Body of pancreas (tissue), 4 donors: ENCODE measurements at places on chromosomes 3 and 15. TPM values are rescaled to one million over a fixed set of nuclear protein-coding genes. Genes with fewer than 3 reads are reported as not detected.

The RTP1 gene
- not detected for total RNA-seq

The TRH gene
- total RNA-seq = not detected

The CCRL2 gene
- not detected for total RNA-seq

The SORD gene
- 9.3 TPM for total RNA-seq

The RAB6B gene
- 3.0 TPM for total RNA-seq

The NSMCE3 gene
- 6.2 TPM for total RNA-seq

The PLA2G4F gene
- 2.0 TPM for total RNA-seq

The MCF2L2 gene
- 0.26 TPM for total RNA-seq

The GOLGA6B gene
- total RNA-seq = not detected

The CPLX3 gene
- total RNA-seq = not detected

The EPHB3 gene
- 10.1 TPM for total RNA-seq

GRCh38 chr15:74019734-74020133 lies 25.2 kb downstream of the PML start:
- no peak for DNase-seq

- DNase-seq = no peak
Measured at GRCh38 chr3:30476368-30477084, 129.9 kb upstream of the TGFBR2 start.

- no peak for DNase-seq
Measured at GRCh38 chr15:66231394-66232266, 21.9 kb downstream of the MEGF11 start.

DNA sequence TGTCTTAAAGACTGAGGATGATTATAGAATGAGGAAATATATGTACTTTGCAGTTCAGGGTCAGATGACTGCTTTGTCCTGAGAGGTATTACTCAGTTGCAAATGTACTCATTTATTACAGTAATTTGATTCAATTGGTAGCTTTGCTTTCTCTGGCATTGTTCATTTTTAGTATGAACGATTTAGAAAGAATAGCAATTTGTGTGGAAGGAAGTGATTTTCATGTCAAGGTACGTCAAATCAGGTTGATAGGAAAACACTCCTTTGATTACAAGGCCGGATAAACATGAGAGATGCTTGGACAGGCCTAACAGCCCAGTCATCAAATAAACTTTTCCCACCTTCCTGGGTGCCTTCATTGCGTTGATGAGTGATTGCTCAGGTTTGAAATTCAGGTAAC lies 53.8 kb downstream of the UNC13C start:
- DNase-seq = no peak

- no peak for DNase-seq
Measured at GRCh38 chr15:87620393-87620792, 636.1 kb downstream of the NTRK3 start.

- DNase-seq = no peak
Measured at GRCh38 chr3:175851541-175851940, 992.4 kb downstream of the NAALADL2 start.

- DNase-seq = no peak
Measured at GRCh38 chr15:50108461-50108860, 10.6 kb downstream of the ATP8B4 start.

DNA sequence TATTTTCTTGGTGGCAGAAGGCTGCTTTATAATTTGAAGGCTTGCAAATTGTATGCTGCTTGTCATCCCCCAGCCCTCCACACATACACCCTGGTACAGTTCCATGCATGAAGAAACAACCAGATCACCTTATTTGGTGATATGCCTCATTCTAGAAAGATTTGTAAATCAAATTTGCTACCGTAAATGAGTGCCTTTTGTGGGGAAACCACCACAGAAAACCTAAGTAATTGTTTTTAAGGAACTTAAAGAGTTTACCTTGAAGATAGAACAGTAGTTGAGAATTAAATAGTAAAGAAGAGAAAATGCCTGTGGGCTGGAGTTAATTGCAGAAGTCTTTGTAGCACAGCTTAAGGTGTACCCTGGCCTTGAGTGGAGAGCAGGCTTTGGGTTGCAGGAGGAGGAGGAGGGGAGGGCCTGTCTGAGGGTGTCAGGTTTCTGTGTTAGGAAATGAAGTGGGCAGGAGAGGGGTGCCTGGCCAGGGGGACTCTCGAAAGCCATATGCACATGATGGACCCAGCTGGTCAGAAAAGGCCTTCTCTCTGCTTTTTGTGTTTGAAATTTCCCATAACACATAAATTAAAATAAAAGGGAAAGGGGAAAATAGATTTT lies 6.9 kb downstream of the NIPA2 start:
- DNase-seq = peak; percentile 32

- no peak for DNase-seq
Measured at GRCh38 chr3:46413951-46414350, 6.9 kb downstream of the CCRL2 start.

DNA sequence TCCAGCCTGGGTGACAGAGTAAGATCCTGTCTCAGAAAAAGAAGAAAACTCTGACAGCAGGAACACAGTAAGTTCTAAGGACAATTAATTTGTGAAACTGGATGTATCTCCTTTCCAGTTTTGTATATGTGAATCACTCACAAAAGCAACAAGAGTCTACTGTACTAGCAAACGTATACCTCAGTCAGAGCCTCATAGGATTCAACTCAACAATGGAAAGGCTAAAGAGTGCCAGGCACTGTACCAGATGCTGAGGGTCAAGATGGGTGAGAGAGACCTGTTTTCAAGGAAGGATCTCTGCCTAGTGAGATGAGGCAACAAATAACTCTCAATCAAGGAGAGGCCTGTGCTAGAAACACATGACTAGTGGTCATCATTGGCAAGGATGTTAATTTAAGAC lies 14.9 kb downstream of the TBL1XR1 start:
- DNase-seq = no peak

DNA sequence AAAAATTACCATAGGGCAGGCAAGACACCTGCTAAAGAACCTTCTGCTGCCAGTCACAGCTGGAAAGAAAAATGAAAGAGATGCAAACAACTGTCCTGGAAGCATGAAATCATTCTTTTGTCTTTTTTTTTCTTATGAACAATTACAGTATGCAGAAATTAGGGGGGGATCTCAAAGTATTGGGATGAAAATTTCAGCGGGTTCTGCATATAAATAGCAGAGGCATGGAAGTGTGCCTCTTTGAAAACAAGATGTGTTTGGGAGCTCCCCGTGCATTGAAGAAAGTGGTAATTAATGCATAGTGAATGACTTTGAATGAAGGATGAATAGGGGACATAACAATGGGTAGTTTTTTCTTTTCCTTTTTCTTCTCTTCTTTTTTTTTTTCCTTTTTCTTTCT lies 431.2 kb downstream of the SOX2 start:
- DNase-seq = no peak

GRCh38 chr15:79370716-79371115 lies 59.8 kb downstream of the TMED3 start:
- DNase-seq = no peak

DNA sequence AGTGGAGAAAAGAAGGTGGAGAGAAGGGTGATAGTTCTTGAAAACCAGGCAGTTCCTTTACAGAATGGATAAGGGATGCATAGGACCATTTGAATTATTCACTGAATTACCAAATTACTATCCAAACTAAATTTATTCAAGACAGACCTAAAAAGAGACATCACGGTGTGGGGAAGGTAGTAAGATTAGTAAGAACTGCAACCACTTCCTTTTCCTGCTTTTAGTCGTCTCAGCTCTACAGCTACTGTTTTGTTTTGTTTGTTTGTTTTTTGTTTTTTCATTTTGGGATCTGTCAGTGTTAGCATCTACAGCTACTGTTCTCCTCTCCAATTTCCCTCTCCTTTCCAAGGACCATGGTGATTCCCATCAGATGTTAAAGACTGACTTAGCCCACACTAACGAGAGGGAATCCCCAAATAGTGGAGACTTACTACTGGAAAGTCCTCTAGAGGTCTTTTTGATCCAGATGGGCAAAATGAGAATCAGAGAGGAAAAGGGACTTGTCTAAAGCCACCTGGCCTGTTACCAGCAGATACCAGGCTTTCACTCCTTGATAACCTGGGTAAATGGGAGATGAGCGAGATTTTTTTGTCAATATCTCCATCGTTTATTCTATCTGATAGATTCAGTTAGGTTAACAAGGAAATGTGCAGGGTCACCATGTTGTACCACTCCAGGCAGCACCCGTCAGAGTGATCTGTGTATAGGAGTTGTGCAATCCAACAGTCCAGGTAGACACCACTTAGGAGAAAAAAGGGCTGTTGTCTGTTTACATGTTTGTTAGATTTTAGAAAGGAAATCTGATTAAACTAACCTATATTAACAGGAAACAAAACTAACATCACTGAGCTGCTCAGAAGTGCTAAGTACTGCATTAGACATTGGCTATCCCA lies 6.0 kb downstream of the HCLS1 start:
- DNase-seq = no peak

GRCh38 chr15:39511916-39512260 lies 69.0 kb upstream of the THBS1 start:
- no peak for DNase-seq

DNA sequence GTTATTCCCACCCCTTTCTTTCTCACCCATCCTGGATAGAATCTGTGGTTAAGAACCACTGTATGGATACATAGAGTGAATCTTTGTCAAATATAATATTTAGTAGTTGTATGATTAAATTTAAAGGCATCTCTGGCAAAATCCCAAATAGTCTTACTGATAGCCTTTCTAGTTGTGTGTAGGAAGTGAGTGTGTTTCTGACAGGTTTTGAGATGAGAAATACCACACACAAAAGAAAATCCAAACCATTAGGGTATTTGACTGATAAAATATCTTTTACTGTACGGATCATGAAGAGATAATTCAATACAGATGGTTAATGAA lies 44.7 kb upstream of the PLCL2 start:
- DNase-seq = no peak

GRCh38 chr3:169152319-169152718 lies 511.2 kb downstream of the MECOM start:
- no peak for DNase-seq

DNA sequence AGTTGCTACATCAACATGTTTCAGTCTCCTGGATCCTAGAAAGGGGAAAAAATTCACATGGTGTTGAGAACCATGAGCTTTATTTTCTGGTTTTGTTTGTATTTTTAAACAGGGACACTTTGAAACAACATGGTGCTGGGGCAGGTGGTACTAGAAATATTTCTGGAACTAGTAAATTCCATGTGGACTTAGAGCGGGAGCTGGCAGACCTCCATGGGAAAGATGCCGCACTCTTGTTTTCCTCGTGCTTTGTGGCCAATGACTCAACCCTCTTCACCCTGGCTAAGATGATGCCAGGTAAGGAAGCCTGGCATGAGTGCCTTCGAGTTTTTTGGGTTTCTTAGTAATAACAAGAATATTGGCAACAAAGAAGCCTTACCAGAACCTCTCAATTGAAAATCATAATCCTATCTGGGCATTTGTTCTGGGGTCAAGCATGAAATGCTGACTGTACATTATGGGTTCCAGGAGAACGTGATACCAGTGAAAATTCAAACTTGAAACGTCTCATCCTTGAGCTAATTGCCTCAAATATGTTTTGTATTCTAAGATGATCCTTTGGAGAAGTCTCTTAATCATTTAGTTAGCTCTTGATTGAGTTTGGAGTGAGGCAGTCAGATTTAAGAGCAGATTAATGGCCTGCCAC lies 7.9 kb downstream of the ALAS1 start:
- DNase-seq = no peak

- DNase-seq = no peak
Measured at GRCh38 chr3:114439284-114439683, 145.5 kb downstream of the TIGIT start.

- DNase-seq = no peak
Measured at GRCh38 chr3:149815321-149815720, 2.3 kb downstream of the RNF13 start.

DNA sequence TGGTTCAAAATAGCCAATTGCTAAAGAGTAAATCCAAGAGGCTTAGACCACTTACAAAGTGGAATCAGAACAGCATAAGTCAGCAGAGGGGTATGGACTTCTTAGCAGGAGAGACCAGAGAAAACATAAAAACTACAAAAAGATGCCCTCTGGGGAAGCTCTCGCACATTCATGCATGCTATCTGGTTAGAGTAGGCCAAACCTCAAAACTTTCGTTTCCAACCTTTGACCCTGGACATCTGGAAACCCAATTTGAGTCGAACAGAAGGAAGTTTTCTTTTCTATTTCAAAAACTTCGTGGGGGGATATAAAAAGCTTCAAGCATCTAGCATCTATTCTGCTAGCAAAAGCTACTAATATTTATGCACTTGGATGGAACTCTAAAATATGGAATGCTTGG lies 523.9 kb upstream of the AGTR1 start:
- DNase-seq = no peak

DNA sequence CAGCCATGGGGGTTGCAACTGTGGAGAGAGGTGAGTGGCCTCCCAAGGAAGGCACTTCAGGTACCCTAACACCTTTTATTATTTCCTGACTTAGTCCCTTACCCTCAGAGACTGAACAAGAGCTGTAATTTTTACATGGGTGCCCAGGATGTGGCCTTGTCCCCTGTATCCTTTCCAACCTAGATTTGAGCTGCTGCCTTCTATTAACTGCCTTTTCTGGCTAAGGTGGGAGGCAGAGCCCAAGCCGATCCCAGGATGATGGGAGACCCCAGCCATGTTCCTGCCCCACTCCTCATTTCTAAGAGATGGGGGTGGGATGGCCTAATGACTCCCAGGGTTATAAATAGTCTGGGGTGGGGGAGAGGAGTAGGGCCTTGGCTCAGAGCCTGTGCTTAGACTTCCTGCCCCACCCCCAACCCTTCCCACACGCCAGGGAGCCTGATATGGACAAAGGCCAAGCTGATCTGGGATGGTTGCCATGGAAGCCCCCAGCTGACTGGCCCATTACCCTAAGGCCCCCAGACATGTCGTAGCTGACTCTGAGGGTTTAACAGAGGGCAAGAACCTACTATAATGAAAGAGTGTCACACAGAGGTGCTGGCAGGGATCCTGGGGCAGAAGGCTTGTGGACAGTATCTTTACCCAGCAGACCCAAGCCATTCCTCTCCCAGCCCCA lies 1.9 kb downstream of the KLHDC8B start:
- peak; percentile 49 for DNase-seq

DNA sequence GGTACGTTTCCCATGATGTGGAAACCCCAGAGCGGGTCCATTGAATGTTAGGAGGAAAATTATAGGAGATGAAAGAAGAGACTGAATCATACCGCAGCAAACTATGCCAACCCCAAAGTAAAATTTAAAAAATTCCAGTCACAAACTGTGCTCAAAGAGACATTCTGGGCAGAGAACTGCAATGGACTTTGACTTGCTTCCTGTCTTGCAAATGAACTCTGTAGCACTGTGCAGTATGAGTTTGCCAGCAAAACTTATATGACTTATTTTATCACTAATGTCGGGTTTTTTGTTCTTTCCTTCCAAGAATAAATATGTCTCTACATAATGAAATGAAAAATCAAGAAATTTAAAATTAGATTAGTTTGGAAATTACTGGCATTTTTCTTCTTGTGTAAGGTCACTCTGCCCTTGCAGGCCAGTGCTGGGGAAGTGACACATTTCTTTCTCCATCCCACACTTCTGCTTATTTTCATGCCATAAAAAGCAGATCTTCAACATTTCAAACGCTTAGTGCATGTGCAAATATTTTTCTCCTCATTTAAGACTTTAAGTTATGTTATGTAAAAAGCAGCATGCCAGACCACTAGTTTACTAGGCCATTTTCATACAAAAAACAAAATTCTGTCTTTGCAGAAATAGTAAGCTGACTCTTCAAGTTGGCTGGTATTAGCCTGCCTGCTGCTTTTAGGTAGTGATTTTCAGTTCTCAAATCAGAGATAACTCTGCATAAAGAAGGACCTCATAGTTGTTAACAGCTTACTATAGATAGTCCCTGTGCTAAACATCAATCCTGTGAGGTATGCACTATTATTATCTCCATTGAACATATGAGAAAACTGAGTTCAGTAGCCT lies 32.2 kb upstream of the SSR3 start:
- no peak for DNase-seq
